GM23338 (cell line): ENCODE measurements at places on chromosomes 7 and 10. TPM values are rescaled to one million over a fixed set of nuclear protein-coding genes. Genes with fewer than 3 reads are reported as not detected.

- H3K36me3 ChIP-seq, result no peaks in the 10 kb centered on the region
- no peak overlapping the region for H3K4me3 ChIP-seq
- no peaks in the 10 kb centered on the region for H3K27me3 ChIP-seq
- no peaks in the 10 kb centered on the region for H3K4me1 ChIP-seq
- no peak overlapping the region for H3K27ac ChIP-seq
Observed at GRCh38 chr7:139667377-139667776, 110.4 kb downstream of the HIPK2 start.

CALML5 gene
- polyA plus RNA-seq, result 0.26 and 0.40 TPM in 2 replicates

GRCh38 chr7:30625283-30625682 is 30.6 kb downstream of the GARS1 start:
- no peak for DNase-seq
- H3K27ac ChIP-seq, result no peak overlapping the region
- H3K36me3 ChIP-seq, result peaks cover 95% of the 10 kb centered on the region
- no peaks in the 10 kb centered on the region for H3K27me3 ChIP-seq
- H3K4me1 ChIP-seq, result no peaks in the 10 kb centered on the region

GRCh38 chr7:79298145-79298760 is 155.2 kb downstream of the MAGI2 start:
- DNase-seq, result peak; percentile 69
- H3K4me3 ChIP-seq, result no peak overlapping the region
- no peaks in the 10 kb centered on the region for H3K4me1 ChIP-seq
- H3K27me3 ChIP-seq, result no peaks in the 10 kb centered on the region
- no peaks in the 10 kb centered on the region for H3K36me3 ChIP-seq

FAM13C gene
- polyA plus RNA-seq, result 0.94 and 2.1 TPM in 2 replicates

ERCC6 gene
- polyA plus RNA-seq, result 2.5 and 4.0 TPM in 2 replicates

GRCh38 chr10:64316416-64316815 is 795.2 kb downstream of the REEP3 start:
- no peaks in the 10 kb centered on the region for H3K4me1 ChIP-seq
- DNase-seq, result no peak
- H3K4me3 ChIP-seq, result no peak overlapping the region
- H3K36me3 ChIP-seq, result no peaks in the 10 kb centered on the region
- no peak overlapping the region for H3K27ac ChIP-seq

- H3K4me3 ChIP-seq, result peak overlapping the region; percentile 86
- no peaks in the 10 kb centered on the region for H3K36me3 ChIP-seq
- peaks cover 7% of the 10 kb centered on the region for H3K4me1 ChIP-seq
- H3K27ac ChIP-seq, result no peak overlapping the region
Observed at GRCh38 chr10:55631071-55631654, 729.9 kb downstream of the ZWINT start.

GRCh38 chr10:122290833-122291532 is 19.9 kb downstream of the BTBD16 start:
- H3K27me3 ChIP-seq, result no peaks in the 10 kb centered on the region
- DNase-seq, result no peak
- H3K36me3 ChIP-seq, result no peaks in the 10 kb centered on the region
- H3K4me3 ChIP-seq, result no peak overlapping the region

GRCh38 chr7:106092204-106092603 is 19.9 kb downstream of the SYPL1 start:
- peaks cover 14% of the 10 kb centered on the region; the same call in 1 of the 2 replicates for H3K36me3 ChIP-seq
- no peak for DNase-seq
- no peaks in the 10 kb centered on the region for H3K27me3 ChIP-seq
- H3K4me3 ChIP-seq, result no peak overlapping the region

DNA sequence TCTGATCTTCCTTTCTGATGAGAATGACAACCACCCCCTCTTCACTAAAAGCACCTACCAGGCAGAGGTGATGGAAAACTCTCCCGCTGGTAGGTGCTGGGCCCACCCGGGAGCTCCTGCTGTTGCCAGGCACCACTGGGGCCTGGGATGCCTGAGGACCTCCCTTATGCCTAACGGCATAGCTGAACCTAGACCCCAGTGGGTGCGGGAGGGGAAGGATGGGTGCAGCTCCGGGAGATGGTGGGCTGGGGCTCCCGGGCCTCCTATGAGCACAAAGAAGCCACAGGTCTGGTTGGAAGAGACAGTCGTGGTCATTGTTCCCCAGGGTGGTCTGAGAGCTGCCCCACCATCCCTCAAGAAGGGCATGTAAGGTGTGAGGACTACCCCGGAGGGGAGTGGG is 15.6 kb upstream of the VSIR start:
- no peak for DNase-seq
- no peaks in the 10 kb centered on the region for H3K36me3 ChIP-seq
- H3K4me1 ChIP-seq, result no peaks in the 10 kb centered on the region
- no peak overlapping the region for H3K27ac ChIP-seq

- no peak overlapping the region for H3K4me3 ChIP-seq
- H3K36me3 ChIP-seq, result no peaks in the 10 kb centered on the region
- no peaks in the 10 kb centered on the region for H3K4me1 ChIP-seq
- no peaks in the 10 kb centered on the region for H3K27me3 ChIP-seq
- DNase-seq, result no peak
- no peak overlapping the region for H3K27ac ChIP-seq
Observed at GRCh38 chr10:127866276-127867013, 26.3 kb downstream of the CLRN3 start.

PLXNA4 gene
- 0.08 and 0.14 TPM in 2 replicates for polyA plus RNA-seq

GRCh38 chr10:73717556-73717955 is 19.6 kb upstream of the AGAP5 start:
- H3K27me3 ChIP-seq, result no peaks in the 10 kb centered on the region
- H3K27ac ChIP-seq, result no peak overlapping the region
- no peak for DNase-seq
- H3K36me3 ChIP-seq, result peaks cover 43% of the 10 kb centered on the region

PAX4 gene
- polyA plus RNA-seq, result not detected in 2 replicates
